ENCODE measurements at places on chromosomes 3 and 15.
A peak's percentile ranks its signal among the peaks of the same experiment; 100 is the strongest.

- DNase-seq = no peak
These were observed 31.3 kb downstream of the SMAD3 start for GRCh38 chr15:67096546-67097294.

DNA sequence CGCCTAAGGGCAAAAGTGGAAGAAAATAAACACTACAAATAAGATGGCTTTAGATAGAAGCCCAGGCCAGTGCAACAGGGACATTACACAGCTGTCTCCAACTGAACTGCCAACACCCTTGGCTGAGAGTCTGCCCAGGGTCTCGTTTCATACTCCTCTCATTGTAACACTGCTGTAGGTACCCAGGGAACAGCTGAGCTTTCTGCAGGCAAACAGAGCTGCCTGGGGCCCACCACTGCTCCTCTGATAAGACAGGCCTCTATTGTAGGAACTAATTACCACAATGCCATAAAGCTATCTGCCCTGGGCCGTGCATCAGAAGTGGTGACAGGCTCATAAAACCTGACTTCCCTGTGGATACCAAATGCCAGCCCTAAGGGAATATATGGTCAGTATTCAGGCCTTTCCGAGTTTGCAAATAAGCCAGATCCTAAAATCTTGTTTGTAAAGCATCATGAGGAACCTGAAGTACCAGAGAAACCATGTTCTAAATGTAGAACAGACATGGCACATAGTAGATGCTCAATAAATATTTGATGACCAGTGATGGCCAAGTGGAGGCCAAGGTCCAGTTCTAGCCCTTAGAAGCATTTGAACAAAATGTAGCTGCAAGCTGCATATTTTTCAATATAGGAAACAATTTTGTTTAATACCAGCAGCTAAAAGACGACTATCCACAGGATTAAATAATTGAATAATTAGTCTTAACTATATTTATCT lies 84.3 kb upstream of the NEO1 start:
- no peak for DNase-seq

DNA sequence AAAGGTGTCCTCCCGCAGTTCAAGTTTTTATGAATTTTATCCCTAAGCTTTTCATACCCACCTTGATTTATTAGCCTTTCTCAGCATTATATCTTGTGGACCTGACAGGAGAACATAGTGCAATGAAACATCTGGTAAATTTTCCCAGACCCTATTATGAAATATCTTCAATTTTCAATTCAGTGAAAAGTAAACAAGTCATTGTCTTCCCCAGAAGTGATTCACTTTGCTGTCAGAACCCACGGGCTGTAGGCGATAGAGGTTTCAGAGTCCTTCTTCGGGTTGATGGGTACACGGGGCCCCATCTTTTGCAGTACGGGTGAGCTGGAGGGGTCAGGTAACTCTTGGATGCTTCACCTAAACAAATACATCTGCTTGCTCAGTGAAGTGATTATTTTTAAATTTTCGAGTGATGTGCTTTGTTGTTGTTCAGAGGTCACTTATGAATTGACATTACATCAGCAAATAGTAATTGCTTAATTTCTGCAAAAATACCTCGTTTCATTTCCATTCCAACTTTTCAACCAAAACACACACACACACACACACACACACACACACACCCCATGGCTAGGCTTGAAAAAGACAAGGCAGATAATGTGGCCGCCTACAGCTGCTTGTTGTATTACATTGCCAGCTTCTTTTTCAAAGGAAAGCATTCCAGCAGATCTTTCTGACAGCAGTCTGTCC lies 102.9 kb downstream of the SEMA6D start:
- DNase-seq = no peak

- DNase-seq = no peak
These were observed 1.6 kb upstream of the CCDC54 start for GRCh38 chr3:107375682-107376081.

- DNase-seq = no peak
These were observed 509.0 kb upstream of the GOLIM4 start for GRCh38 chr3:168604767-168605166.

GRCh38 chr3:139264375-139264774 lies 79.4 kb upstream of the MRPS22 start:
- DNase-seq = no peak

DNA sequence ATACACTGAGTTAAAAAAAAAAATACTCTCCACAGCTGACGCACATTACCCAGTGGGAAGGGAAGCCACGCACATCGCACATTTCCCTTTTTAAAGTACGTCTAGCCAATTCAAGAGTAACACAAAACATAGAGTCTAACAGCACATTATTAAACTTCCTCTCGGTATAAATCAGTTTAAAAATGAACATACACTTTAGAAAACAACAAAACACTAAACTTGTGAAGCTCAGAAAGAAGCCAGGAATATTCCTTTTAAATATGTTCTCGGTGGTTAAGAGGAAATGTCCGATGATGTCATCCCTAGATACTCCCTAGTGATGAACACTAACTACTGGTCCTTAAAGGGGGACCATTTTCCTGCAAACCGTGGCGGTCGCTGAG lies 721 bp downstream of the MYEF2 start:
- peak; percentile 49 for DNase-seq

GRCh38 chr15:78059110-78059839 lies 18.2 kb downstream of the TBC1D2B start:
- peak; percentile 66 for DNase-seq

- DNase-seq = no peak
These were observed 139.5 kb upstream of the SLC2A2 start for GRCh38 chr3:171165983-171166382.

DNA sequence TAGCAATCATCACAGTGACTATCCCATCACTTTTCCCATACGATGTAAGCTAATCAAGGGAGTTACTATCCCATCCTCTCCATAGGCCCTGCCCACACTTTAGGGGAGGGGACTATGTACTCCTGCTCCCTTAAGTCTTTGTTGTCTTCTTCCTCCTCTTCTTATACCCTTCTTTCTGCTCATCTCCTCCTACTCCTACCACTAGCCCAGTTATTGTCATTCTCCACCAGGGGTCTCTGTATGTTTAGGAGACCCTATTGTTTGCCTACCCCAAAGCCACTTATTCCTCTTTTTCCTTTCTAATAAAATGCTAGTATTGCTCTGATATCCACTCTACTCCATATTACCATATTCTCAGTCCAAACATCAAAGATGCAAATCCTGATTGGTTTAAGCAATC lies 27.8 kb downstream of the STAC start:
- no peak for DNase-seq

- DNase-seq = peak; percentile 86
These were observed 144.1 kb downstream of the RORA start for GRCh38 chr15:61084944-61085367.

- peak; percentile 14 for DNase-seq
These were observed 56.9 kb upstream of the NR2C2 start for GRCh38 chr3:14890476-14890875.

GRCh38 chr3:61954097-61954540 lies 392.7 kb downstream of the PTPRG start:
- DNase-seq = no peak

DNA sequence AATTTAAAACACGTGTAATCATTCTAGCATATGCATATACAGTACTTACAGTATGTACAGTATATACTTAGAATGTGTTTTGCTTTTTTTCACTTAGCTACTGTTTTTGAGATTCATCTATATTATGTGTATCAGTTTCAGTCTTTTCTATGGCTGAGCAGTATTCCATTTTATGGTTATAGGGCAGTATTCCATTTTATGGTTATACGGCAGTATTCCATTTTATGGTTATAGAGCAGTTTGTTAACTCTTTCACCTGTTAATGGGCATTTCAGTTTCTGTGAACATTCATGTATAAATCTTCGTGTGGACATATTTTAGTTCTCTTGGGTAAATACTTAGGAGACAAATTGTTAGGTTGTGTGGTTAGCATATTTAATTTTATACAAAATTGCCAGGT lies 40.9 kb downstream of the PDCD6IP start:
- DNase-seq = no peak

DNA sequence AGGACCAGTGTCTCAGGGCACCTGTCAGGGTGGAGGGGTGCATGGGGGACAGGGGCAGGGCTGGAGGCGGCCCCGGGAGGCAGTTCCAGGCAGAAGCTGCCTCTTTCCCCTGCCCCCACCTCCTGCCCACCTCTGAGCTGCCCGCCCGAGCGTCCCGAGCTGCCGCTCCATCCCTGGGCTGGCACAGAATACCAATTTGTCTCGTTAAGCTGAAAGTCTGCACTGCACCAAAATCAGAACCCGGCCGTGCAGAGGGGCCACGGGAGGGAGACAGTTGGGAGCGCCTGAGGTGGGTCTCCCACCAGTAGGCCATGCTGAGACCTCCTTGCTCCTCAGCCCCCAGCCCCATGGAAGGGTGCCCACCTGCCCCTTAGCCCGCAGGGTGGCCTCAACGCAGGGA lies 1.3 kb upstream of the ATP2B2 start:
- no peak for DNase-seq

GRCh38 chr15:82934100-82934880 lies 18.2 kb downstream of the HOMER2 start:
- no peak for DNase-seq

DNA sequence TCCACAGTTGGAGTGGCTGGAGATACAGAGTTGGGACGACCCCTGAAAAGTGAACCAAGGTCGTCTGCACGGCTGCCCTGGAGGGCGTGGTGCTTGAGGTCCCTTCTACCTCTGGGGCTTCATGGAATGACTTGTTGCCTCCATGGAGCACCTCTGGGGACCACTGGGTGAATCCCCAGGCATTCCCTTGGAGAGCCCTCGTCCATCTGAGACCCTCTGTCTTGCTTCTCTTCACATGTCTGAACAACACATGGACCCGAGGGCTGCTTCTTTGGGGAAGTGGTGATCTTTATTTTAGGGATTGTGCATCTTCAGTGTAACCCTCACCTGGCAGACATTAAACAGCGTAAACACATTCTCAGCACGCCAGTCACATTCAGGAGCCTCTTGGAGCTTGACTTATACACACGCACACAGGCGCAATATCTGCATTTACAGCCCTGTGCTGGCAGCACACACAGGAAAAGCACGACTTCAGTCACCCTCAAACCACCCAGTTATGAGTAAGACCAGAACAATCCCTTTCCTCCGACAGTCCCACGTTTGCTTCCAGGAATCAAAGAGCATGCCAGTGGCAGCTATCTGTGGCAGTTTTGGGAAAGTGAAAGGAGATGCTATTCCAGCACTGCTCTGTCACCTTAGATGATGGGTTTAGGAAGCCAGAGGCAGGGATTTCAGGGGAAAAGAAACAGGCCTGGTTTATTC lies 12.6 kb downstream of the FAM107A start:
- no peak for DNase-seq

DNA sequence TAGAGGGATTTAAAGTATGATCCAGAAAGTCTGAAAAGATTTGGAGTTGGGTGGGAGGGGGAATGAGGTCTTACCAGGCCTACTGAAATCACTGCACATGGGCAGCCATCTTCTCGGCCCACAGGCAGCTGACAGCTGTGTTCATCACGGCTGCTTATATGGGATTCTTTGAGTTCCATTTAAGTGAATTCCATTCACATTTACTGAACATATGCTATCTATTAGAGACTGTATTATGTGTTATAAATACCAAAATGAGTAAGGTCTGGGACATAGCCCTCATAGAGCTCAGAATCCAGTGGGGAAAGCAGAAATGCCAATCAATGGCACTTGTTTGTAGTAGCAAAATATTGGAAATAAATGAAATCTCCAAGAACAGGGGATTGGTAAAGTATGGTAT lies 91.1 kb downstream of the TRIM42 start:
- DNase-seq = no peak

DNA sequence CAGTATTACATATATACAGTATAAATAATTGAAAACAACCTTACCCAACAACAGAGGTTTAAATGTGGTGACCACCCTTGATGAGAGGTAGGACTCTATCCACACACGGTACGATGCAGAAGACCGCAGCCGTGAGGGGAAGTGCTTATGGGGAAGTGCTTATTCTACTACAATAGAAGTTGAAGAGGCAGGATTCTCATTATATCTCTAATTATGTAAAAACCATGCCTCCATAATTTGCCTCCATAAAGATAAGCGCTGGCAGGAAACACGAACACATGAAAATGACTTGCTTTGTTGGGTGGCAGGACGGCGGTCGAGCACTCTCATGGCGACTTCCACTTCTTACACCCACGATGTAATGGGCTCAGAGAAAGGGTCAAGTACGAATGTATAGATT lies 7.2 kb upstream of the MUC13 start:
- DNase-seq = no peak

DNA sequence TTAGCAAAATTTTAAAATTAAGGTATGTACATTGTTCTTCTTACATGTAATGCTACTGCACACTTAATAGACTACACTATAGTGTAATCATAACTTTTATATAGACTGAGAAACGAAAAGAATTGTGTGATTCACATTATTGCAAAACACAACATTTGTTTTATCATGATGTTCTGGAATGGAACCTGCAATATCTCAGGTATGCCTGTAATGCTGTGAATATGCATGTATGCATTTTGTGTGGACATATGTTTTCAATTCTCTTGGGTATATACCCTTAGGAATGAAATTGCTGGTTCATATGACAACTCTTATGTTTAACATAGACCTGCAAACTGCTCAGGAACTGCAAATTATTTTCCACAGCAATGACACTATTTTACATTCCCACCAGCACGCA lies 38.6 kb upstream of the TJP1 start:
- DNase-seq = no peak

- DNase-seq = no peak
These were observed 146.6 kb downstream of the TBL1XR1 start for GRCh38 chr3:177050501-177051237.

GRCh38 chr3:180881065-180881801 lies 31.2 kb upstream of the FXR1 start:
- no peak for DNase-seq

GRCh38 chr15:74676801-74677200 lies 19.0 kb downstream of the EDC3 start:
- DNase-seq = no peak

DNA sequence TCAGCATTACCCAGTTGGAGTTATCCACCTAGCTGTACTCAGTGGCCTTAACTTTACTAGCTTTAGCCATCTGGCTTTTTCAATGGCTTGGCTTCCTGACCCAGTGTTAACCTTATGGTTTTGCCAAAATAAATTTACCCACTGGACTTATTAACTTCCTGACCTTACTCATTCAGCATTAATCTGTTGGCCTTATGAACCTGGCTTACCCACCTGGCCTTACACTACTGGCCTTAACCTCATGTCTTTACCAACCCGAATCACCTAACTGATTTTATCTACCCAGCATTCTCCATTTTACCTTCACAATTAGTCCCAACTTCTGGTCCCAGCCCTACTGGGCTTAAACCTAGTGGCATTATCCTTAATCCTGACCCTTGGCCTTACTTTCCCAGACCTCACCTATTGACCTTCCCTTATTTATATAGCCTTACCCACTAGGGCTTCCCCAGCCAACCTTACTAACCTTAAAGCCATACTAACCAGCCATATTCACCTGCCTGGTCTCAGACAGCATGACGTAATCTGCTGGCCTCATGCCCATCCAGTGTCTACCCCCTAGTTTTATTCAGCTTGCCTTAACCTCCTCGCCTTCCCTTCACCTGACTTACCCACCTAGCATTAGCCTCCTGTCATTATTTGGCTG lies 100.0 kb downstream of the IL12A start:
- DNase-seq = no peak

Data from MV-4-11 (cell line).